ENCODE measurements at places on chromosomes 13 and 19.

- no peak for DNase-seq
These were observed 204.3 kb downstream of the SUCLA2 start for GRCh38 chr13:47796816-47797215.

DNA sequence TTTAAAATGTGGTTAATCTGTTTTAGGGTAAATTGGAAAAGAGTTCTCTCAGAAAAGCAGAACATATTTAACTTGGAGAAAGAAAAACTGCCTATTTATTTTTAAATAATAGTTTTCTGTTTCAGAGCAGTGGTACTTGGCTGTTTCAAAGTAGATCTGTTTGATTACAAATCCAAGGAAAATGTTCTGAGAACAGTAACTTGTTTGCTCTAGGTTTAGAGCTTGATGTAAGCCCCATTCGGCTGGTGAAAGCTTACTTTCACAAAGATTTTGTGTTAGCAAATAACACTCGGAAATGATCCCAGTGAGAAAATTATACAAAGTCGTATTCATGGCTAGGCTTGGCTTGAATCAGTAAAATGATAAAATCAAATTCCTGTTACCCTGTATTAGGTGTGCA lies 395.8 kb upstream of the GPC6 start:
- no peak for DNase-seq

DNA sequence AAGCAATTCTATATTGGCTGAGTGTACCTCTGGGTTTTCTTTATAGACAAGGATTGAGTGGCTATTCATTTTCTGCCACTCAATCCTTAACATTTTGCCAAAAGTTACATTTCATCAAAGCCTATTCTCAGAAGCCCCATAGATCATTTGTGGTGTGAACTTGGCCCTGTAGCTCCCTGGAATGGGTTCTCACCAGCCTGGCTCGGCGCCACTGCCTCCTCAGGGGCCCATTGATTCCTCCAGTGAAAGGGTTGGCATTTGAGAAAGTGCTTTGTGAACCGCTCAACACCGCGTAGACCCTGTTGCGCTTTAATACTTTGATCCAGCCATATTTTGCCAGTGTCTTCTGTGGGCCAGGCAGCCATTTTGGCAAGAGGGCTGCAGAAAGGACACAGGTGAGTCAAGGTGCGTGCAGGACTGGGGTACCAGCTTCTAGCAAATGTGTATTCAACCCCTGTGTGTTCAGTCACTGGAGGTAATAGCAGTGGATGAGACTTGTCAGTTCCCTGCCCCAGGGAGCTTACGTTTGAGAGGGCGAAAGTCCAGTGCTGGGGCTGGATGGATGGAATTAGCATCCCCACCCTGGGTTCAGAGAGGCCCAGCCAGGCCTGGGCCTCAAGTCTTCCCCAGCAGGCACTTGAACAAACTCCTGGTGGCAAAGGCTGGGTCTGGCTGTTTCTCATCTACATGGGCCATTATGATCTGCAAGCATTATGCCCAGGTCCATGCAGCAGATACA lies 3.8 kb downstream of the RAB8A start:
- DNase-seq: no peak

DNA sequence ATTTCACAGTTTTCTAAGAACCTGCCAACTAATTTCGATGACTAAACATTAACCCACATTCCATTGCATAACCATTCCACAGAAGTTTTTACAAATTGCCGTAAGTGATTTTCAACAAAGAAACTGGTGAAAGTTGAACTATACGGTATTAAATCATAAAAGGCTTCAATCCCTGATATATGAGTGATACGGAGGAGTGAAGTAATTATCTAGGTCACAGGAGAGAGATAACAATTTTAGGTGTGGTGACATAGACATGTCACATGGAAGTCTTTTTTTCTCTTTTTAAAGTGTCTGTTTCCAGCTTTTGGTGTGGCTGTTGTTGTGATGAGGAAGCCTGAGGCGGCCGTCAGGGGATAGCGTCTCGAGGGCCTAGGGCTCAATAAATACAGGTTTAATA lies 29.4 kb downstream of the TBC1D4 start:
- no peak for DNase-seq

Measured in activated naive CD4-positive, alpha-beta T cell treated with anti-CD3 and anti-CD28 coated beads, Interleukin-2, amount 10 ng/mL, durations not matched to agents 7 days and 5 days (primary cell).